HL-60 (cell line): ENCODE measurements at places on chromosomes 7 and 10.

- DNase-seq, result no peak
These were observed 178.7 kb upstream of the PRSS58 start for GRCh38 chr7:142436601-142437000.

GRCh38 chr7:158123214-158123613 lies 464.4 kb downstream of the PTPRN2 start:
- DNase-seq, result no peak

DNA sequence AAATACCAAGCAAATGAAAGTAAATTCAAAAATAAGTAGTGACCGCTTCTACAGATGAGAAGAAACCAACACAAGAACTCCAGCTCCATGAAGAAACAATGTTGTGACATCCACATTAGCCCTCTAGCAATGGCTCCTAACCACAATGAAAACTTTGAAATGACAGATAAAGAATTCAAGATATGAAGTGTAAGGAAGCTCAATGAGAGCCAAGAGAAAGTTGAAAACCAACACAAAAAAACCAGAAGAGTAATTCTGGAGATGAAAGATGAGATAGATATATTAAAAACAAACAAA lies 68.2 kb upstream of the DDC start:
- peak; percentile 6 for DNase-seq

- no peak for DNase-seq
These were observed 25.3 kb downstream of the PFKFB3 start for GRCh38 chr10:6228010-6228511.

DNA sequence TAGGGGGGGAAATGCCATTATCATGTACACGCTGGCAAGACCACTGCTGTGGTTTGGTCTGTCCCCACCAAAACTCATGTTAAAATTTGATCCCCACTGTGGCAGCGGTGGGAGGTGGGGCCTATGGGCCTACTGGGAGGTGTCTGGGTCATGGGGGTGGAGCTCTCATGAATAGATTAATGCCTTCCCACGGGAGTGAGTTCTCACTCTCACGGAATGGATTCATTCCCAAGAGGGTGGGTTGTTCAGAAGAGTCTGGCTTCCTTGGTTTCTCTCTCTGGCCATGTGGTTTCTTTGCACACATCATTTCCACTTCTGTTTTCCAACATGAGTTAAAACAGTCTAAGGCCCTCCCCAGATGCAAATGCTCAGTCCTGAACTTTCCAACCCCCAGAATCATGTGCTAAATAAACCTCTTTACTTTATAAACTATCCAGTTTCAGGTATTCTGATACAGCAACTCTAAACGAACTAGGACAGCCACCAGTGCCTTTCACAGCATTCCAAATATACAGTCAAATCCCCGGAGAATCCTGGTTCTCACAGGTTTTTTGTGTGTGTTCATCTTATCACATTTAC lies 44.3 kb downstream of the SMURF1 start:
- DNase-seq, result no peak

DNA sequence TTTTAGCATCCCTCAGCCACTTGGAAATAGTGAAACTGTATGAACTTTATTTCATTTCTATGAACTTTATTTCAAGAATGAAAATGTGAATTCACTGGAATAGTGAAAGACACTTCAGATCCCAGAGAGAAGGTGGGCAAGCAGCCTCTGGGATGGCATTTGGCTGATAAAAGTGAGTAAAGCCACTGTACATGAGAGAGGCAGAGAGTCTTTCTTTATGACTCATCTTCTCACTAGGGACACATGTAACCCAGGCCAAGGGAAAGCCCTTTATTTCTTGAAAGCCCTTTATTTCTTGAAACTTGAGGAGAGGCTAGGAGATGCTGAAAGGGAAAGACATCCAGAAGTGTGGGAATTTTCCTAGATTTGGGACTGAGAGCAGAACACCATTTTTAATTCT lies 148.9 kb upstream of the SMIM30 start:
- no peak for DNase-seq

- DNase-seq, result peak; percentile 42
These were observed 120.0 kb upstream of the PLPP4 start for GRCh38 chr10:120336911-120337540.

DNA sequence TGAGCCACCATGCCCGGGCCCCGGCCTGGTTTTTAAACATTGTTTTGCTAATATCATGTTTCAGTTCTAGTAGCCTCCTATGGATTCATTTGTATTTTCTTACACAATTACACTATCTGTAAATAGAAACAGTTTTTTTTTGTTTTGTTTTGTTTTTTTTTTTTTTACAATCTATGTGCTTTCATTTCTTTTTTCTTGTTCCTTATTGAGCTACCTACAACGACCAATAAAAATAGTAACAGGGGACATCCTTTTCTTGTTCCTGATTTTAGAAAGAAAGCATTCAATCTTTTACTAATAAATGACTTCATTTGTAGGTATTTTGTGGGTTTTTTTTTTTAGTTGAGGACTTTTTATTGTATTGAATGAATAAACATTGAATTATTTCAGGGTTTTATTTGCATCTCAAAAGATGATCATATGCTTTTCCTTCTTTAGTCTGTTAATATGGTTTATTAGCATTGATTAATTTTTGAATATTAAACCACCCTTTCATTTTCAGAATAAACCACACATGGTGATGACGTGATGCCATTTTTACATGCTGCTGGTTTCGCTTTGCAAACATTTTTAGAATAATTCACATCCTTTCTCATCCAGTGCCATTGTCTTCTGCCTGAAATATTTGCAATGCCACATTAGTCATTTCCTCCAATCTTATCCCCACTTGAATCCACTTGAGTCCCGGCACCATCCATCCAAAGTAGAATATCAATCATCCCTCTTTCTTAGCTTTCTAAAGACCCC lies 18.1 kb upstream of the AKR1E2 start:
- no peak for DNase-seq

GRCh38 chr10:61757525-61758397 lies 95.0 kb downstream of the CABCOCO1 start:
- no peak for DNase-seq

DNA sequence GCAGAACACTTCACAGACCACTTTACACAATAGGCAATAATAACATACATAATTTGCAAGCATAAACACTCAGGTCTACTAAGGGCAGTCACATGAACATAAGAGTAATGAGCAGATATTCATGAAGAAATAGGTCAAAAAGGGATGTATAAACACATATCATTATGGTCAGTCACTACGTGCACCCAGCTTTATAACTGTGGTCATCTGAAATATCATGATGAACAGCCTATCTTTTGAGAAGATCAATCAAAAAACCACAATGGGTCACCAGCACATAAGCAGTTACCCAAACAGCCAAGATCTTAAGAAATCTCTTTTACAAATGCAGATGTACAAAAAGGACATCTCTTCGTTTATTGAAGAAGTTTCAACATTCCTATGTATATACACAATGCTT lies 35.5 kb upstream of the DRGX start:
- DNase-seq, result no peak

DNA sequence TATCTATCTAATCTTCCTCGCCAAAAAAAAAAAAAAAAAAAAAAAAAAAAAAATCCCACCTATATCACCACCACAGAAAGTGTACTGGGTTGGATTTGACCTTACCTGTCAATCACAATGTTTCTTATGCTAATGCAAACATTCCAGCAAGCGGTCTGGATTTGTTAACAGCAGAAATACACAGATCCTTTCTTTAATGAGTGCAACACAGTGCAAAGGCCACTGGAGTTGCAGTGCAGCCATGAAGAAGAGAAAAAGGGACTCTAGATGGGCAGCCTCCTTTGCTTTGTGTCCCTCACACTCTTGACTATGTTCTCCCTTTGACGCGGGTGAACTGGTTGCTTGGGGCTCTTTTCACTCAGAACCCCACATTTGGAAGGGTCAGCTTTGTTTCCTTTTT lies 127.3 kb upstream of the PRKCQ start:
- DNase-seq, result no peak
